ENCODE measurements at places on chromosomes 4 and X. TPM values are rescaled to one million over a fixed set of nuclear protein-coding genes. Genes with fewer than 3 reads are reported as not detected.

The TMSB15B gene
- polyA plus RNA-seq, result 34.0 TPM

The JADE3 gene
- 11.8 TPM for polyA plus RNA-seq

The MMRN1 gene
- 3.7 TPM for polyA plus RNA-seq

The SPANXA1 gene
- polyA plus RNA-seq, result not detected

The ARHGAP36 gene
- polyA plus RNA-seq, result 110 TPM

The POLN gene
- 4.8 TPM for polyA plus RNA-seq

The XAGE1A gene
- polyA plus RNA-seq, result not detected

DNA sequence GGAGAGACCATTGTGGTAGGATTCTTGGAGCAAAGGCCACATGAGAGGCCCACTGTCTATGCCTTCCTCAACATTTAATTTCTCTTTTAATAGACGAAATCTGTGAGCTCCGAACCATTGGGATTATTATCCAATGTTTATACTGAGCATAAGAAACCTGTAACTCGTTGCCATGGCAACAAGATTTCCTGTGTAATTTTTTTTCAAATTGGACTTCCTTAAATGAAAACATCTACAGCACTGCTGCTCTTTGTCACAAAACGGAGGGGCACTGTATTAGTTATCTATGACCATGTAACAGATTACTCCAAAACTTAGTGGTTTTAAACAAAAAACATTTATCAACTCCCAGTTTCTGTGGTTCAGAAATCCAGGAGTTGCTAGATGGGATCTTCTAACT, 38.7 kb downstream of the PPP1R2C start:
- peaks cover 2% of the 10 kb centered on the region for H3K27me3 ChIP-seq
- no peak overlapping the region for H3K4me3 ChIP-seq
- no peak overlapping the region for H3K27ac ChIP-seq
- peak; percentile 77 for DNase-seq
- no peaks in the 10 kb centered on the region for H3K36me3 ChIP-seq
- no peaks in the 10 kb centered on the region for H3K4me1 ChIP-seq

GRCh38 chrX:9456250-9457074, 8.4 kb upstream of the TBL1X start:
- H3K27me3 ChIP-seq, result peaks cover 5% of the 10 kb centered on the region
- H3K4me3 ChIP-seq, result no peak overlapping the region
- H3K36me3 ChIP-seq, result no peaks in the 10 kb centered on the region
- no peak for DNase-seq
- no peak overlapping the region for H3K27ac ChIP-seq

GRCh38 chr4:8695237-8696219, 103.0 kb downstream of the CPZ start:
- peaks cover 5% of the 10 kb centered on the region for H3K27me3 ChIP-seq
- no peaks in the 10 kb centered on the region for H3K36me3 ChIP-seq
- DNase-seq, result no peak
- H3K4me1 ChIP-seq, result no peaks in the 10 kb centered on the region

DNA sequence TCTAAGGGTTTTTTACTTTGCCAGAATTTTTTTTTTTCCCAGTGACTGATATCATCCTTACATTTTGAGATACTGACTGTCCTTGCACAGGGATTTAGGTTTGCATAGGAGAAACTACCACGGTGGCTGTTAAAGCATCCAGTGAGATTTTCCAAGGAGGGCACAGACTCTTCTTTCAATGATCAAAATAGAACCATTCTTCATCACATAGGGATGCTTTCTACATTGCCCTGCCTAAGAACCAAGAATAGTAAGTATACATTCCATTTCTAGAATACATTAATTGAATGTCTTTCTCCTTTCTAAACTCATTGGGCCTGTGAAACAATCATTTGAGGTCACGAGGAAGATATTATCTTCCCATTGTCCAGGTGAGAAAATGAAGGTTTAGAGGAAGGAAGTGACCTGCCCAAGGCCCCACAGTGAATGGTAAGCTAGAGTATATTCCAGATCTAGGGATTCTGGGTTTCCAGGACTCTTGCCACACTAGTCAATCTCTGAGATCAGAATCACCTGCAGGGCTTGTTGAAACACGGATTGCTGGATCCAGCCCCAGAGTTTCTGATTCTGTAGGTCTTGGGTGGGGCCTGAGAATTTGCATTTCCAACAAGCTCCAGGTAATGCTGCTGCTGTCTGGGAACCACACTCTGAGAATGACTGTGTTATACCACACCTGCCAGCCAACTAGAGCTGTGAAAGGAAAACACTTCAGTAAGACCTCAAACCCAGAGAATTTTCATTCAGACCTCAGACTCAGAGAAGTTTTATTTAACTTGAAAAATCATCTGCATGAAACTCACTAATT, 17.7 kb upstream of the TMEM154 start:
- no peaks in the 10 kb centered on the region for H3K36me3 ChIP-seq
- no peaks in the 10 kb centered on the region for H3K27me3 ChIP-seq
- no peak overlapping the region for H3K4me3 ChIP-seq
- H3K27ac ChIP-seq, result peak overlapping the region; percentile 15

- no peak overlapping the region for H3K4me3 ChIP-seq
- H3K27me3 ChIP-seq, result no peaks in the 10 kb centered on the region
- no peak for DNase-seq
- H3K4me1 ChIP-seq, result peaks cover 7% of the 10 kb centered on the region
Observed at GRCh38 chrX:70129816-70130215, 3.4 kb upstream of the IGBP1 start.

DNA sequence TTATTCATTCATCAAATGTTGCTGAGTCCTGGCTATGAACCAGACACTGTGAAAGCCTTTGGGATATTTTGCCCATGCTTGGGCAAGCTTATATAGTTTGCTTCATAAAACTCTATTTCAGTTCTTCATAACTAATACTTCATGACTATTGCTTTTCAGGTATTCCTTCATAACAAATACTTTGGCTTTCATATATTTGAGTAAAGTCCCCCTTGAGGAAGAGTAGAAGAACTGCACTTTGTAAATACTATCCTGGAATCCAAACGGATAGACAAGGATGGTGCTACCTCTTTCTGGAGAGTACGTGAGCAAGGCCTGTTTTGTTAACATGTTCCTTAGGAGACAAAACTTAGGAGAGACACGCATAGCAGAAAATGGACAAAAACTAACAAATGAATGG, 1.7 kb upstream of the AFP start:
- no peaks in the 10 kb centered on the region for H3K27me3 ChIP-seq
- no peak for DNase-seq
- no peaks in the 10 kb centered on the region for H3K4me1 ChIP-seq
- H3K36me3 ChIP-seq, result no peaks in the 10 kb centered on the region

GRCh38 chrX:47629419-47630200, at the start of gene CFP:
Gene CFP (minus strand): TSS chrX:47629930. CDS start chrX:47629844, 86 bp downstream.
- H3K4me3 ChIP-seq, result no peak within 1 kb of the TSS
- H3K27me3 ChIP-seq, result no peaks in the 10 kb centered on the region
- H3K4me1 ChIP-seq, result no peaks in the 10 kb centered on the region
- H3K36me3 ChIP-seq, result peaks cover 23% of the 10 kb centered on the region
- no peak within 1 kb of the TSS for H3K27ac ChIP-seq

GRCh38 chr4:76895619-76896018, 2.3 kb downstream of the SOWAHB start:
- H3K36me3 ChIP-seq, result no peaks in the 10 kb centered on the region
- peaks cover 51% of the 10 kb centered on the region for H3K27me3 ChIP-seq
- H3K27ac ChIP-seq, result no peak overlapping the region
- H3K4me1 ChIP-seq, result peaks cover 23% of the 10 kb centered on the region

DNA sequence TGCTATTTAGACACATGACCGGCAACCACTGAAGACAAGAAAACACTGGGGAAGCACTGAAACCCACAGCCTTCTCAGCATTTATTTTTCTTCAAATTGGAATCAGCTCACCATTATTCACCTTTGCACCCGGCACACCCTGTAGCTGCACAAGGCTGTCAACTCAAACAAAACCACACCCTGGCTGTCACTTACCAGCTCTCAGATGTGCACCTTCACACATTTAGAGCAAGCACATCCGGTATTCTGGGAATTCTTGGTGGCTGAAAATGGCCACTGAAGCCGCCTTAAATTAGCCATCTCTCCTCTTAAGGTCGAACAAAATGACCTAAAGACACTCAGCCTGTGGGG, 5.9 kb downstream of the ZFYVE28 start:
- H3K36me3 ChIP-seq, result no peaks in the 10 kb centered on the region
- peak overlapping the region; percentile 47 for H3K27ac ChIP-seq
- H3K4me1 ChIP-seq, result peaks cover 49% of the 10 kb centered on the region
- peaks cover 45% of the 10 kb centered on the region for H3K27me3 ChIP-seq

DNA sequence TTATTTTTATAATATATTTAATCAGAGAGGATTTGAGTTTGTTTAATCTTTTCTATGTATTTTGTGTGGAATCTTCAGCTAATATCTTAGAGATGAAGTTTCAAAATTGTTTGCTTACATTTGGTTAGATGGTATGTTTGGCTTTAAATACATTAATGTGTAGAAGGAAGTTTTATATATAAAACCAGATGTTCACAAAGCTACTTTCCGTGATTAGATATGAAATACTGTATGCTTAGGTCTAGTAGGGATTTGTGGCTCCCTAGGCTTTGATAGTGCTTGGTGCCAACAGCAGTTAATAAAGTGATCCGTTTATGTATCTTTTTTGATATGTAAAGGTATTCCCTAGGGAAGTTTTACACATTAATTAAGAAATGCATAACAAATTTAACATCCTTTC, 223.0 kb downstream of the ARHGAP10 start:
- H3K27me3 ChIP-seq, result no peaks in the 10 kb centered on the region
- no peak overlapping the region for H3K27ac ChIP-seq
- H3K36me3 ChIP-seq, result no peaks in the 10 kb centered on the region
- DNase-seq, result no peak
- H3K4me3 ChIP-seq, result no peak overlapping the region
- H3K4me1 ChIP-seq, result no peaks in the 10 kb centered on the region

GRCh38 chr4:55747793-55748192, 71.8 kb upstream of the EXOC1L start:
- DNase-seq, result no peak
- no peaks in the 10 kb centered on the region for H3K36me3 ChIP-seq
- H3K27me3 ChIP-seq, result no peaks in the 10 kb centered on the region
- no peak overlapping the region for H3K4me3 ChIP-seq
- H3K27ac ChIP-seq, result no peak overlapping the region

- H3K27ac ChIP-seq, result no peak overlapping the region
- no peaks in the 10 kb centered on the region for H3K36me3 ChIP-seq
- peak; percentile 9 for DNase-seq
- no peak overlapping the region for H3K4me3 ChIP-seq
Observed at GRCh38 chrX:100768679-100769338, 36.9 kb upstream of the SYTL4 start.

GRCh38 chr4:169377367-169377766, 106.6 kb upstream of the SH3RF1 start:
- H3K27me3 ChIP-seq, result no peaks in the 10 kb centered on the region
- no peak overlapping the region for H3K4me3 ChIP-seq
- no peak overlapping the region for H3K27ac ChIP-seq

- no peaks in the 10 kb centered on the region for H3K4me1 ChIP-seq
- H3K27ac ChIP-seq, result no peak overlapping the region
- H3K36me3 ChIP-seq, result no peaks in the 10 kb centered on the region
- no peaks in the 10 kb centered on the region for H3K27me3 ChIP-seq
- no peak overlapping the region for H3K4me3 ChIP-seq
Observed at GRCh38 chrX:136814847-136815750, 34.4 kb upstream of the ARHGEF6 start.

DNA sequence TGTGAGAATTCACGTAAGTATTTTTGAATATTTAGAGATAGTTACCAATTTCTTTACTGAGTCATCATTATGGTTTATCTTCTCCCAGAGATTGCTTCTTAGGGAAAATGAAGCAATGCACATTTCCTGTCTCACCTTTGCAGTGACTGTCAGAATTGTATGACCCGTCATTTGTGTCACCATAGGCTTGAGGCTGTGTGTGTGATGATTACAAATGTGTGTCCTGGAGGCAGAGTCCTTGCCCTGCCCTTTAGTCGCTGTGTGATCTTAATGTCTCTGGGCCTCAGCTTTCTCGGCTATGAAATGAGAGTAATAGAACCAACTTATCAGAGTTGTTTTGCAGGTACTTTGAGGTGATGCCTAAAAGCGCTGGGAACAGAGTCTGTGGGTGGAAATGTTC, 13.9 kb downstream of the HCCS start:
- no peak for DNase-seq
- no peak overlapping the region for H3K27ac ChIP-seq
- H3K4me1 ChIP-seq, result no peaks in the 10 kb centered on the region
- H3K27me3 ChIP-seq, result no peaks in the 10 kb centered on the region
- no peak overlapping the region for H3K4me3 ChIP-seq

DNA sequence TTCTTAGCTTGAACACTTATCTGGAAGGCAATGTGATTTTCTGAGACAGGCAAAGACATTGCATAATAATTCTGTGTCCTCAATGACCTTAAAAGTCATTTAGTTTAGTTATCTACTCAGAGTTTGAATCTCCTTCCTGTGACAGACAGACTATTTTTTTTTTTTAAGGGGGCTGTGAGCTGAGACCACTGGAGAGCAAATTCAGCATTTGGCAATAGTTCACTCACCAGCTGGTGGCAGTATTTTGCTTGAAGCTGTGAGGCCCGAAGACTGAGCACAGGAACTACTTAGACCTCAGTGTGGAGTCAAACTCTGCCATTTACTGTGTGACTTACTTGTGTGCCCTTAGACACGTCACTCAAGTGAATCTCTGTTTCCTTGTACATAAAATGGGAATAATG, 22.9 kb upstream of the CPE start:
- H3K27me3 ChIP-seq, result no peaks in the 10 kb centered on the region
- no peak overlapping the region for H3K27ac ChIP-seq
- no peak for DNase-seq
- no peak overlapping the region for H3K4me3 ChIP-seq
- no peaks in the 10 kb centered on the region for H3K4me1 ChIP-seq
- H3K36me3 ChIP-seq, result no peaks in the 10 kb centered on the region

- no peaks in the 10 kb centered on the region for H3K27me3 ChIP-seq
- H3K4me1 ChIP-seq, result no peaks in the 10 kb centered on the region
- no peak for DNase-seq
- no peak overlapping the region for H3K4me3 ChIP-seq
- H3K27ac ChIP-seq, result no peak overlapping the region
Observed at GRCh38 chr4:100109921-100110320, 80.3 kb downstream of the DDIT4L start.

DNA sequence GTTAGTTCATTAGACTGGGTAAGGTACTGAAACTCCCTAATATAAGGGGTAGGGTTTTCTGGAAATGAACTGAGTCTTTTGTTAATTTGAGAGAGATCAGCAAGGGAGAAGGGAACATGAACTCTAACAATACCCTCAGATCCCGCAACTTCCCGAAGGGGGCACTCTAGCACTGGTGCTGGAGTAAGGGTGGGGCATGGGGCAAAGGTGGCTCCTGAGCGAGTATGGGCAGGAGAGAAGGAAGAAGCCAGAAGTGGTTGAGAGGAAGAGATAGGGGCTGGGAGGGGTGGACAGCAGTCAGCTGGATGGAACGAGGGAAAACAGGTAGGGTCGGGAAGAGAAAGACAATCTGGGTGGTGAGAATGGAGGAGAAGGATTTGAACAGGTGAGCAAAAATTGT, 183.2 kb upstream of the MAGEE2 start:
- DNase-seq, result no peak
- H3K36me3 ChIP-seq, result no peaks in the 10 kb centered on the region
- no peak overlapping the region for H3K4me3 ChIP-seq
- H3K4me1 ChIP-seq, result no peaks in the 10 kb centered on the region

- no peaks in the 10 kb centered on the region for H3K27me3 ChIP-seq
- H3K4me1 ChIP-seq, result no peaks in the 10 kb centered on the region
- no peak overlapping the region for H3K27ac ChIP-seq
- no peaks in the 10 kb centered on the region for H3K36me3 ChIP-seq
- no peak for DNase-seq
Observed at GRCh38 chr4:159129814-159130550, 27.1 kb downstream of the RAPGEF2 start.

Data from spinal cord (tissue), 10 donors.